Activated T-helper 17 cell treated with anti-CD3 and anti-CD28 coated beads, Interleukin-2, amount 50 U/mL, for 72 hours (primary cell): ENCODE measurements at places on chromosomes 4 and X. TPM values are rescaled to one million over a fixed set of nuclear protein-coding genes. Genes with fewer than 3 reads are reported as not detected.

DNA sequence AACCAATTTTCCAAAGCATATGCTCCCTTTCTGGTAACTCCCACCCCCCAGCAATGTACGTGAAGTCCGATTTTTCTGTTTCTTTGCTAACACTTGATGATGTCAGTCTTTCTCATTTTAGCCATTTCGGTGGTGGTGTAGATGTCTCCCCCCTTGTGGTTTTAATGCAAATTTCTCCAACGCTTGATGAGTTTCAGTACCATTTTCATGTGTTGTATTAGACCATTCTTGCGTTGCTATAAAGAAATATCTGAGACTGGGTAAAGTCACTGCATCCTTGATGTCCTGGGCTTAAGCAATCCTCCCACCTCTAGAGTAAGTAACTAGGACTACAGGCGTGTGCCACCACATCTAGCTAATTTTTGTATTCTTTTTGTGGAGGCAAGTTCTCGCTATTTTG, 148.4 kb upstream of the VCX3A start:
- no peak for ATAC-seq

DNA sequence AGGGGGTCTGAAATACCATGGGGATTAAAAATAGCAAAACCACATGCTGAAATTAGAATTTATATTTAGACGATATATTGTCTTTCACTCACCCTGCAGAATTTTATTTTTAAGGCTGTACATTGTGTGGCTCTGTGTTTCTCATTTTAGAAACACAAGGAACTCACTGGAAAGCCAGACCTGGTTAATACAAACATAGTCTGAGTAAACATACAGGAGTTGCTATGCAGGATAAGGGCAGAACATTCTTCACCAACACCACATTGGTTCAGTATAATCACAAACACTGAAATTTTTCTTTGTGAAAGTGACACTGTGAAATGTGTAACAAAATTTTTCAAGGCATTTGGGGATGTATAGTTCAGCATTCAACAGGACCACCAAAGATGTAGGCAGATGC, 115.5 kb downstream of the ARX start:
- no peak for ATAC-seq

DNA sequence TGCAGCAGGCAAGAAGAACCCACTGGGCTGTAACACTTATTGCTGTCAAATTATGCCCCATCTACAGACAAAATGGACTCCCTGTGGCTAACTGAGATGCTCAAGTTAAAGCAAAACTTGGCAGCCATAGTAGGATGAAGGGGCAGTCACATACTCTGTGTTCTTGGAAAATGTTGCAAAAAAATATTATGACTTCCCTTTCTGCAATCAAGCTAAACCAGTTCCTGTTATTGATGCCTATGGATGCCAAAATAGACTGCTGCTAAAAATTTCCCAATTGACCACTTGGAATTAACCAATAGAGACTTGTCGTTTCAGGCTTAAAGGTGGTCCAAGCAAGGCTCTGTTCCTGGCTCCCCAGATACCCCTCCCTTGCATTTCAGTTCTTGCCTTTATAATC, 49.5 kb downstream of the IQCM start:
- ATAC-seq: no peak

DNA sequence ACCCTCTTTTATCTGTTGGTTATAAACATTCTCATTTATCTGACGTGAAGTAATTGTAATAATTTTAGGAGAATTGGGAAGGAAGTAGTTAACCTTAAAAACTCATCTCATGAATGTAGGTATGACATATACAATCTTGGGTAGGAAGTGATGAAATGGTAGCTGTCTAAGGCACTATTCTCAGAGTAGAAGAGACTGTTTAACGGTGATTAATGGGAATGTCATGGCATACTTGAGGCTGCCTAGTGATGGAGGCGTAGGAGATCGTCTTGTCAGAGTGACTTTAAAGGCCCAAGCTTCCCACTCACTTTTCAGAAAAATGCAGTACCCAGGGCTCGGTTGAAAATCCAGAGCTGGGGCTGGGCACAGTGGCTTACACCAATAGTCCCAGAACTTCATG, 19.4 kb upstream of the AGA start:
- no peak for ATAC-seq

- no peak for ATAC-seq
Measured at GRCh38 chrX:108642273-108642628, 94.1 kb downstream of the IRS4 start.

- no peak for ATAC-seq
Measured at GRCh38 chrX:46695491-46695890, 63.4 kb downstream of the SLC9A7 start.

DNA sequence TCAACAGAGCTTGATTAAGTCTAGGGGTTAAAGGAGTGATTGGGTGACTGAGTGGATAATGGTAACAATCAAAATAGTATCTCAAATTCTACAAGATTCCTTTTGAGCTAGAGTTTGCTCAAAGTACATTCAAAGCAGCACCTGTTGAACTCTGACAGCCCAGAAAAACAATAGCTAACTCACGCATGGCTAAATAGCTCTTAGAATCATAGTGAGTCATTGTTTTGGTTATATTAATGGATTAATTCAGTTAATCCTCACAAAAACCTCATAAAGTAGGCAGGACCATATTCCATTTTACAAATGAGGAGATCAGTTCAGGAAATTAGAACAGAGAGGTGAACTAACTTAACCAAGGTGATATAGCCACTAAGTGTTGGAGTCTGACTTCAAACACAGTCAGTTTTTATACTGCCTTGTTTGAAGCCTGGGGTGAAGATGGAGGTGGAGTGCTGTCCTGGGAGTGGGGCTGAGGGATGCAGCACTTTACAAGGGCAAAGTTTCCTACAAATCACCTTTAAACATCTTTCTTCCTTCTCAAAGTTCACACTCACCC, 35.9 kb upstream of the PPM1K start:
- ATAC-seq: peak; percentile 57

DNA sequence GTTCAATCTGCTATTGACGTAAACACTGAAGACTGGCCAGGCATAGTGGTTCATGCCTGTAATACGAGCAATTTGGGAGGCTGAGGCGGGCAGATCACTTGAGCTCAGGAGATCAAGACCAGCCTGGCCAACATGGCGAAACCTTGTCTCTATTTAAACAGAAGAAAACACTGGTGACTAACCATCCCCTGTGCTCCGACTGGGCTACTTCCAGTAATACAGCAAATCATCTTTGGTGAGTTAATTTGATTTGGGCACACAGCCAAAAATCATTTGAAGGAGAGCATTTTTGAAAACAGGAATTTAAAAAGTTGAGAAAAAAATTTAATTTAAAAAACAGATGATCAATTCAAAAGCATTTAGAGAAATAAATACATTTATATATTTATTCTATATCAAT, 52.0 kb downstream of the SEC24D start:
- ATAC-seq: no peak

DNA sequence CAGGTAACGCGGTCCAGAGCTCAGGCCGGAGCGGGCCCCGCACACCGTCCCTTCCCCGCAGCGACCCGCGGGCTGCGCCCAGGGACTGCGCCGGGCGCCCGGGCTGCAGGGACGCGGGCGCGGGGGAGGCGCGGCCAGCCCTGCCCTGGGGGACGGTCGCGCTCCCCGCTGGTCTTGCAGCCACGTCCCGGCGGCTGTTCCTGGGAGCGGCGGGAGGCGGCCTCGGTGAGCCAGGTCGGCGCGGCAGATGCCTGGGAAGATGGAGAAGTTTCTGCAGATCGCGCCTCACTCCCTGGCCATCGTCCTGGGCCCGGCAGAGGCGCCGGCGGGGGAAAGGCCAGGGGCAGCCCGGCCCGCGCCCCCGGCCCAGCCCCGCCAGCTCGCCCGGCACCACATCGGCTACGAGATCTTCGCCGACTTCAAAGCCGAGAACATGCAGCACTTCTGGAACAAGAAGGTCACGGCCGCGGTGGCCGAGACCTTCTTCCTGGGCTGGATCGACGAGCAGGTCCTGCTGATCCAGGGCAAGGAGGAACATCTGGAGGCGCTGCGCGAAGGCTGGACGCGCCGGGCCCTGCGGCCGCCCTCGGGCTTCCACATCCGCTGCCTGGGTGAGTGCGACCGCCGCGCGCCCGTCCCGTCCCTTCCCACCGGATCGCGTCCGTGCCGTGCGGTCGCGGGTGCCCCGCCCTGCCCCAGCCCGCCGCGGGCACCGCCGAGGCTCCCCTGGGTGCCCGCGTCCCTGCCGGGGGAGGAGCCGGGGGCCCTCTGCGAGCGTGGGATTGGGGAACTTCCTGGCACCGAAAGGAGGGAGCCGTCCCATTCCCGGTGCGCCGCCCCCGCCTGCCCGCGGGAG, 107.4 kb upstream of the STOX2 start:
- ATAC-seq: peak; percentile 19

DNA sequence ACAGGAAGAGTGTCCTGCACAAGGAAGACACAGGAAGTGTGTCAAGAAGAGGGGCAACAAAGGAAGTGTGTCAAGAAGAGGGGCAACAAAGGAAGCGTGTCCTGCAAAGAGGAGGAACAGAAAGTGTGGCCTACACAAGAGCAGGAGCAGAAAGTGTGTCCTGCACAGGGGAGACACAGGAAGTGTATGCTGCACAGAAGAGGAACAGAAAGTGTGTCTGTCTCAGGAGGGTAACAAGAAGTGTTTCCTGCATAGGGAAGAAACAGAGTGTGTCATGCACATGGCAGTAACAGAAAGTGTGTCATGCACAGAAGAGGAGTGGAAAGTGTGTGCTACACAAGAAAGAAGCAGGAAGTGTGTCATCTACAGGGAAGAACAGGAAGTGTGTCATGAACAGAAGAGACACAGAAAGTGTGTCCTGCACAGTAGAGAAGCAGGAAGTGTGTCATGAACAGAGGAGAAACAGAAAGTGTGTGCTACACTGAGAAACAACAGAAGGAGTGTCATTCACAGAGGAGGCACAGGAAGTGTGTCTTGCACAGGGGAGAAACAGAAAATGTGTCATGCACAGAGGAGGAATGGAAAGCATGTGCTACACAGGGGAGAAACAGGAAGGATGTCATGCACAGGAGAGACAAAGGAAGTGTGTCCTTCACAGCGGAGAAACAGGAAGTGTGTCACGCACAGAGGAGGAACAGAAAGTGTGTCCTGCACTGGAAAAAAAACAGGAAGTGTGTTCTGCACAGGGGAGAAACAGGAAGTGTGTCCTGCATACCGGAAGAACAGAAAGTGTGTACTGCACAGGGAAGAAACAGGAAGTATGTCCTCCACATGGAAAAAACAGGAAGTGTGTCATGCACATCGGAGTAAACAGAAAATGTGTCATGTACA, 526.4 kb upstream of the PRKX start:
- ATAC-seq: no peak

GRCh38 chr4:16202598-16202997, 23.7 kb downstream of the TAPT1 start:
- no peak for ATAC-seq

DNA sequence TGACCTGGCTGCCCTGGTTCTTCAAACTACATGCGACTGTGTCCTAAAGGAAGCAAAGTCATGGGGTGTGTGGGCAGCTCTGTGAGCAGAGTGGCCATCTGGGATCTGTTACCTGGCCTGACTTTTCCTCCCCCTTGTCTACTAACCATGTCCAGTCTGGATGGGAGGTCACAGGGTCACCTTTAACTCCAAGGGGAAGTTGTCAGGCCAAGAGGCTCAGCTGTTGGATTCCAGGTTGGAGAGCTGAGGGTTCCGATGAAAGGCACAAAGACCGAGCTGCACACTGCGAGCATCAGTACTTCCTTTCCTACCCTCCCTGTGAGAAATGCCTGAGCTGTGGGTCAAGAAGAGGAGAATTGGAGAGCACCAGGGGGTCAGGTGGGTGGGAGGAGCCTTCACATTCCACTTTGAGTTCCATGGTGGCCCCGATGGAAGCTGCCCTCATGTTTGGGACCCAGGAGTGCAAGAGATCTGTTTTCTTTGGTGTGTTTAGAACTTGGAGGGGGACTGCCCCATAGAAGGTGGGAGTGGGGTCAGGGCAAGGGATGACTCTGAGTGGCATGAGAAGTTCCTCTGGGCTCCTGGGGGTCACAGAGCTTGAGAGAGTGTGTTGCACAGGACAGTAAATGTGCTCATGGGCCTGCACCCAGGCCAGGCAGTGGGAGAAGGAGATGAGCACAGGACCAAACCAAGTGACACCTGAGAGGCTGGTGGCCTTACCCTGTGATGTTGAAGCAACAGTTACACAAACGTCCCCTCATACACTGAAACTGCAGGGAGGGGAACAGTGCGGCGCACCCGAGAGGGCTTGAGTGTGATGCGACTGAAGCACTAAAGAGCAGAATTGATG, 36.2 kb downstream of the RGS12 start:
- no peak for ATAC-seq

DNA sequence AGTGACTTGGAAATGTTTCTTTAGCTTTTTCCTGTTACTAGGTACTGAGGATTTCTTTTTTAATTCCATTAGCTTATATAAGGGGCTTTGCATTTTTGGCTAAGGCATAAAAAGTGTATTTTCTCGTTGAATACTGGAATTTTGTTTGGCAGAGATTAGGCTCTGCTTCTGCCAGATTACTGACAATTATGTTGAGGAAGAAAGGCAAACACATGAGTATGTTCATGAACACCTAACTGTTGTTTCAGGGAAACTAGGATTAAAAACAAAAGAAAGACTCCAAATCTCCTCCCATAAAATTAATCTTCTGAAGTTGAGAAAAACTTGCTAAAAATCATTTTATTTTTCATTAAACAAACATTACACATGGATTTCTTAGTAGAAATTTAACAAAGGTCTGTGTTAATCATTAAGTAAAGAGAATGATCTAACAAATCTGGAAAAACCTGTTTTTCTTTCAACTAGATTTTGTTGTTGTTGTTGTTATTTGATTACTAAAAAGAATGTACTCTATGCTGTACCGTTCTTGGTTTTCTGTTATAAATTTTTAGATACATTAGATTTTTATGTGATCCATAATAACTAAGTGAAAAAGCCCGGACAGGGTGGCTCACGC, 43.3 kb upstream of the STAG2 start:
- ATAC-seq: no peak

The LRCH2 gene
- total RNA-seq: not detected

The SAGE1 gene
- total RNA-seq: not detected

The RAB41 gene
- not detected for total RNA-seq

The ATXN3L gene
- not detected for total RNA-seq

The ARFIP1 gene
- total RNA-seq: 11.4 TPM

The CSAG3 gene
- total RNA-seq: 0.32 TPM

The RHOH gene
- total RNA-seq: 107 TPM
